ENCODE measurements at places on chromosomes 6 and 20.

DNA sequence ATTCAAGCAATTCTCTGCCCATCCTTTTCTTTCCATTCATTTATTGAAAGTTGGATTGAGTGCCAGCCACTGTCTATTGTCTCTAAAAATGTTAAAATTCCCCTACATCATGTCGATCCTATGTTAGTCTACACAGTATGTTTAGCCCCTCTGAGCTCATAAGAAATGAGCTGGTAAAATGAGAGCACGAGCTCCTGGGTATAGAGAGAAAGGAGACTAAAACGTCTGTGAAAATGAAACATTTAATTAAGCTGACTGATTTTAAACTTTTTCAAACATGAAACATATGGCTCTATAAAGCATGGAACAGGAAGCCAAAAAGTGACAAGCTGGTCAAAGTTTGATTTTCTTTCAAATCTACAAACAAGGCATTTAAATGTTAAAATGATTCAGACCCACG, 104.0 kb upstream of the ASF1A start:
- H3K27me3 ChIP-seq: no peaks in the 10 kb centered on the region
- H3K27ac ChIP-seq: no peak overlapping the region
- DNase-seq: no peak
- no peaks in the 10 kb centered on the region for H3K4me1 ChIP-seq

GRCh38 chr20:53013847-53014246, 41.7 kb downstream of the TSHZ2 start:
- no peak for DNase-seq
- H3K36me3 ChIP-seq: no peaks in the 10 kb centered on the region
- H3K27me3 ChIP-seq: no peaks in the 10 kb centered on the region
- H3K27ac ChIP-seq: no peak overlapping the region
- no peak overlapping the region for H3K4me3 ChIP-seq

DNA sequence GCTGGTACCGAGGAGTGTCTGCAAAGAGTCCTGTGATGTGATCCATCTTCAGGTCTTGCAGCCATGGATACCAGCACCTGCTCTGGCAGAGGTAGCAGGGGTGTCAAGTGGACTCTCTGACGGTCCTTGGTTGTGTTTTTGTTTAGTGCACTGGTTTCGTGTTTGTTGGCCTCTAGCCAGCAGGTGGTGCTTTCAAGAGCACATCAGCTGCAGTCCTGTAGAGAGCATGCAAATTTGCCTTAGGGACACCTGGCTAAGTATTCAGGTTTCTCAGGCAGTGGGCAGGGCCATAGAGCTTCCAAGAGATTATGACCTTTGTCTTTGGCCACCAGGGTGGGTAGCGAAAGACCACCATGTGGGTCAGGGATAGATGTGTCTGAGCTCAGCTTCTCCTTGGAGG, 14.5 kb upstream of the RGS17 start:
- no peak overlapping the region for H3K27ac ChIP-seq
- H3K36me3 ChIP-seq: no peaks in the 10 kb centered on the region
- H3K27me3 ChIP-seq: no peaks in the 10 kb centered on the region

DNA sequence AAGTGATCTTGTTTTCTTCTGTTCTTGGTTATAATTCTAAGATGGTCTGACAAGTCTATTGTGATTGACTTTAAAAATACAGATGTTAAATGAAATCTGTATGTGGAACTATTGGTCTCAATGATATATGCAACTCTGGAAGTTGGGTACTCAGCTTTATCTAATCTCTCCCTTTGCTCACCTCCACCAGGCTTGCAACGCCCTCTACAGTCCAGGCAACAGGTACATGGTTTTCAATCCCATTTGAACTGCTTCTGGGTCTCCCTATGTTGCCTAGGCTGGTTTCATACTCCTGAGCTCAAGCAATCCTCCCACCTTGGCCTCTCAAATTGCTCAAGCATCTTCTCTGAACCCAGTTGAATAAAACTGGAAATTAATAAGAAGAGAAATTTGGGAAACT, 25.6 kb upstream of the HLA-DQB1 start:
- H3K27ac ChIP-seq: no peak overlapping the region
- no peaks in the 10 kb centered on the region for H3K36me3 ChIP-seq
- H3K27me3 ChIP-seq: peaks cover 4% of the 10 kb centered on the region
- no peak for DNase-seq
- no peaks in the 10 kb centered on the region for H3K4me1 ChIP-seq
- no peak overlapping the region for H3K4me3 ChIP-seq

DNA sequence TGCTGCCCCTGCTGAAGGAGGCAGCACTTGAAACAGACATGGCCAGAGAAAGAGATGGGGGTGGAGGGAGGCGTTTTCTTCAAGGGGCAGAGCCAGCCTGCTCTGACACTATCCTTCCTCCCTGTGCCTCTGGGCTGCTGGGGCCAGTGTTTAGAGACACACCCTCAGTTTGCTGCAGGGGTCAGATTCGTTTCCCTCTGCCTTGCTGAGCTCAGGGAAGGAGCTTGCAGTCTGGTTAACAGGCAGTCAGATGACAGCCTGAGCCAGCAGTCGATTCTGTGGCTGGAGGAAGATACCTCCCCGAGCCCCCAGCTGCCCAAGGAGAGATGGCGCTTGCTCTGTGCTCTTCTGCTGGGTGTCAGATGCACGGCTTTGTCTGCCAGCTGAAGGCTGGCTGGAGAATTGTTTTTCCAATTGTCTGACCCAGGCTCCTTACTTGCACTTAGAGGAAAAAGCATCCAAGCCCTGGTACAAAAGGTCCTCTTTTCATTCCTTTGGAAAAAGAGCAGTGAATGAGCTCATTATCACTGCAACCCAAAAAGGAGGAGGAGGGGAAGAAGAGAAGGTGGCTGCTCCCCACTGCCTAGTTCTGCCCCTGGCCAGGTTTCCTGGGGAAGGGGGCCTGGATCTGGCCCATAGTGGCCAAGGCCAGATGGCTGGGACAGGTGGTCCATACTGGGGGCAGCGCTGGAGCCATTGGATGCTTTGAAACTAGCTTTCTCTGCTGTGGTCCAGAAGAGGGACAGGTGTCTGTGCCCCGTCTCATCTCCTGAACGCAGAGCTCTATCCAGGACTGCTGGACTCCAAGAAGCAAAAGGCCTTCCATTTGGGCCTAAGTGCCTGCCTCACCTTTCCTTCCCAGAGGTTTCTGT, 88.2 kb downstream of the TCP11 start:
- H3K4me3 ChIP-seq: no peak overlapping the region
- no peak for DNase-seq
- H3K4me1 ChIP-seq: peaks cover 39% of the 10 kb centered on the region
- H3K27ac ChIP-seq: no peak overlapping the region
- no peaks in the 10 kb centered on the region for H3K27me3 ChIP-seq
- no peaks in the 10 kb centered on the region for H3K36me3 ChIP-seq

- no peaks in the 10 kb centered on the region for H3K4me1 ChIP-seq
- H3K4me3 ChIP-seq: no peak overlapping the region
- H3K27me3 ChIP-seq: no peaks in the 10 kb centered on the region
- no peak for DNase-seq
Observed at GRCh38 chr20:24968278-24968800, 19.3 kb downstream of the CST7 start.
